Foreskin melanocyte (primary cell): ENCODE measurements at places on chromosomes 7 and 10.

GRCh38 chr7:149867762-149868622 lies 5.8 kb upstream of the ATP6V0E2 start:
- DNase-seq, result no peak

DNA sequence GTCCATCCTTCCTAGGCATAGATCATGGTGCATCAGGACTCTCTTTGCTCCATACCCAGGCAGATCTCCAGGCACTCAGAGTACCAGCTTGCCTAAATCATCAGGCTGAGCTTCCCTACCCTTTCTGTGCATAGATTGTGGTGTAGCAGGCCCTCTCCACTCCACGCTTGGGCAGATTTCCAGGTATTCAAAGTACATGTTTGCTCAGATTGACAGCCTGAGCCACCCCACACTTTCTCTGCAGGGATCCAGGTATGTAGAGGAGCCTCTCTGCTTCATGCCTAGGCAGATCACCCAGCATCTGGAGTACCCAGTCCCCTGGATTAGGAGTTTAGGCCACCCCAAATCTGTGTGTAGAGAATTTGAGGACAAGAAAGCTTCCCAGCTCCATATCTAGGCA lies 957.4 kb upstream of the LRRTM3 start:
- DNase-seq, result no peak

GRCh38 chr10:71984809-71985388 lies 20.7 kb downstream of the CHST3 start:
- no peak for DNase-seq

DNA sequence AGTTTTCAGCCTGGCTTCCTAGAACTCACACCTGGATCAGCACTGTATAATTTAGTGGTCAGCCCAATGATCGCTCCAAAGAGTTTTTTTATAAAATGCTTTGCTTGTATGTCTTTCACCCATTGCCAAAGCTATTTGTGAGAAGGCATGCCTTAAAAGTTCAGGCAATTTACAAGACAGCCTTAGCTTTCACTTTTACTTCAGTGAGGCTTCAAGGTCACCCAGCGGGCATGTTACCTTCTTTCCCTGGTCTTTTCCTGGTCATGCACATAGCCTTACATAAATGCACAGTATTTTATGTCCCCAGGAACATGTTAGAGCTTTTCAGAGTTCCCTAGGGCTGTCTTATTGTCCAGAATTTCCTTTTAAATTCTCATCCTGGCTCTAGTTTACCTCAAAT lies 179.9 kb upstream of the TMEM72 start:
- no peak for DNase-seq

DNA sequence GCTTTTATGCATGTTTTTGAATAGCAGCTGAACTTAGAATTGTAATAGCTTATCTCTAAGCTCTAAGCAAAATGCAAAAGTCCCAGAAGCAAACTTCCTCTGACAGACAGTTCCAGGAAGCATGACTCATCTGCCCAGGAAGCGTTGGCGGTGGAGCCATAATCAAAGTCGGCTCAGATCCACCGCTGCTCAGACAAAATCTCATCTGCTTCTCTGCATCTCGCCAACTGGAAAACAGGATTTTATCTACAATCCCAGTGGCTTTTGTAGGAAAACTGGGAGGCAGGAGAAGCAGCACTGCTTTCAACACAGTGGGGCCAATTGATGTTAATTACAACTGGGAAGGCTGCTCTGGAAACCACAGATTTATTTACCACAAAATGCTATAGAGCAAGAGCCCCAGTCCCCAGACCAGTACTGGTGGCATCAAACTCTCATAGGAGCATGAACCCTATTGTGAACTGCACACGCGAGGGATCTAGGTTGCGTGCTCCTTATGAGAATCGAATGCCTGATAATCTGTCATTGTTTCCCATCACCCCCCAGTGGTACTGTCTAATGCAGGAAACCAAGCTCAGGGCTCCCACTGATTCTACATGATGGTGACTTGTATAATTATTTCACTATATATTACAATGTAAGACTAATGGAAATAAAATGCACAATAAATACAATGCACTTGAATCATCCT lies 99.9 kb downstream of the CUBN start:
- peak; percentile 64 for DNase-seq

DNA sequence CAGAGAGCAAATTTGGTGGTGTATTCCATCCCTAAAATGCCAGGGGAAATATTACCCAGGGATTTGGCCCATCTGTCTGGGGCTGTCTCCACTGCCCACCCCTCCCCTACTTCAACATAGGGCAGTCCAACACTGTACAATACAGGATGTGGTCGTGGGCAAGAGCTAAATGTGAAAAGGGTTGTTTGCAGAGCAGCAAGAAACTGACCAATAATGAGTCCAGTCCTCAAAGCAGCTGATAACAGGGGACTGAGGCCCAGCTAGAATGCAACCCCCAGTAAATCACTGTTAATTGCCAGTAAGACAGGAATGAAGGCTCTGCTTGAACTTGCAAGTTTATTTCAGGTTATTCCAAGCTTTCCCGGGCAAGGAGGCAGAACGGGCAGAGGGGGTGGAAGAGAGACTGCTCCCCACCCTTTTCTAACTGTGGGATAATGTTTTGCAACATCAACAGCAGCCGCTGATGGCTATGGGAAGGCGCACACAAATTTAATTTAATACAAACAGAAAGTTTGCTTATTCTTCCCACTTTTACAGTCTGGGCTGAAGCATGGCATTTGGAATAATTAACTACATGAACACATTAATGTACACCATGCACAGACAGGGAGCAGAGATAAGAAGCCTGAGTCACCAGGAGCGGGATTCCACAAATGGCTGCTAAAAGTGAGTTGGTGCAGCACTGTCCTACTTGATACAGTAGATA lies 36.8 kb downstream of the AFAP1L2 start:
- DNase-seq, result peak; percentile 29

DNA sequence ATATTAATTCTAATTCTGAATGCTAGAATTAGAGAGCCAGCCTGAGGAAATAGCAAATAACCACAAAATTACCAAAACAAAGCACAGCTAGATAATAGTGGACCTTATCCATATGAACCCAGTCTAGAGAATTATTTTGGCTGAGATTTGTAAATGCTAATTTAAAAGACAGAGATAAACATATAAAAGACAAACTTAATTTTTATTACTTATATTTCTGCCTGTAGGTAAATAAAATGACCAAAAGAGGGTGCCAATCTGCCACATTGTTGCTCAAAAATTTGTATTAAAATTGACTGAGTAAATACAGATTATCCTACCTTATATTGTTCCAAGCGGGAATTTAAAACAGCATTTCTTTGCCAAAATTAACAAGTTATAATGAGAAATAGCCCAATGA lies 20.2 kb downstream of the RTKN2 start:
- DNase-seq, result no peak

- no peak for DNase-seq
Observed at GRCh38 chr7:6433784-6434615, 13.8 kb downstream of the DAGLB start.

DNA sequence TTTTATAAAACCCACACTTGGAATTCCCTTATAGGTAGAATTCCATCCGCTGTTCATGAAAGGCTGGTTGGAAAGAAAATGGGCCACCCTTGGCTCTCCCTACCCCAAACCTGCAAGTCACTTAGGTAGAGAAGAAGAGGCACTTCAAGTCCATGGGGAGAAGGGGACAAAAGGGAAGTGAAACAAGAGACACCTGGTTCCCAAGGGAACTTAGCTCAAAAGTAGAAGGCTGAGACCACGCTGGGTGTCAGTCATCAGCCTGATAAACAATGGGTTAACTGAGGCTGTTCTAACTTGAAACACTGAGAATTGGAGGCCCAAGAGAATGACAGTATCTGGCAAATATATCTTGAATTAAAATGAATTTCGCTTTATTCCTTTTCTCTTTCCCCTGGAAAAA lies 330.8 kb upstream of the NFE2L3 start:
- no peak for DNase-seq

- DNase-seq, result no peak
Observed at GRCh38 chr10:6162589-6163356, 40.0 kb upstream of the PFKFB3 start.

DNA sequence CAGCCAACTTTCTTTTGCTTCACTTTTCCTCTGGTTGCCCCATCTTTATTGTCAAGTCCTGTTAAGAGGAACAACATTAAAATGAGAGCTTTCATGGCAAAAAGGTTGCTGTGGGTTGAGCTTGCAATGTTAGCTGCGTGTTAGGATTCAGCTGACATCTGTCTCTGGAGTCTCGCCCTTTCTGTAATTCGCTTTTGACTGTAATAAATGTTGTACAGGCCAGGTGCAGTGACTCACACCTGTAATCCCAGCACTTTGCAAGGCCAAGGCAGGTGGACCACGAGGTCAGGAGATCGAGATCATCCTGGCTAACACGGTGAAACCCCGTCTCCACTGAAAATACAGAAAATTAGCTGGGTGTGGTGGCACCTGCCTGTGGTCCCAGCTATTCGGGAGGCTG lies 24.1 kb downstream of the MNX1 start:
- no peak for DNase-seq

DNA sequence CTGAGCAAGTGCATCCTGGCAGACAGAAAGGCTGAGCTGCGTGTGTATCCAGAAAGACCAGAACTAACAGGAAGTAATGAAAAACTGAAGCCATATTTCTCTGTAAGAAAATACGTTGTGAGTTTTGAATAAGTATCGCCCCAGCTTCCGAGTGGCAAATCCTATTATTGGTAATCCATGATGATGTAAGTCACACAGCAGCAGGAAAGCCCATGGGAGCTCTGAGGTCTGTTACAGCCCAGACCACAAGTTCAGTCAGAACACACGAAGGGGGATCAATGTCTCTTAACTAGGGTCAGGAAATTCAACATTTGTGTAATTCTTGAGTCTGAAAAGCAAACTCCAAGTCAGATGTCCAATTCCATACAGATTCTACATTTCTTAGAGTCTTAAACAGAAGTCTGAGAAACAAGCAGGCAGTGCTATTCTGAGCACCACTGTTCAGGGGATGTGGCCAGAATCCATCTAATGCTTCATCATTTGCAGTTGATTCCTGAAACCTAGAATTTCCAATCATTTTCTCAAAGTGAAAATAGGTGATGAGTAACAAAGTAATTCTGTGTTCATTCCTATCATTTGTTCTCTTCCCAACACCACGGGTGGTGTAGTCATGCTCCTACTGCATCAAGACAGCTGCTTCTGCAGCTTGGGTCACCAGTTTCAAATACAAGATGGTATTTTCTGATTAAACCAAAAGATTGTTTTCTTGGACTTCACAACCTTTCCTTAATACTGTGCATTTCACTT lies at the start of gene LRIT2:
Gene LRIT2, minus strand, starts transcription at position 118 of the 747 bp plus-strand sequence. Its CDS starts 24 bp downstream, at position 94.
- DNase-seq, result no peak

DNA sequence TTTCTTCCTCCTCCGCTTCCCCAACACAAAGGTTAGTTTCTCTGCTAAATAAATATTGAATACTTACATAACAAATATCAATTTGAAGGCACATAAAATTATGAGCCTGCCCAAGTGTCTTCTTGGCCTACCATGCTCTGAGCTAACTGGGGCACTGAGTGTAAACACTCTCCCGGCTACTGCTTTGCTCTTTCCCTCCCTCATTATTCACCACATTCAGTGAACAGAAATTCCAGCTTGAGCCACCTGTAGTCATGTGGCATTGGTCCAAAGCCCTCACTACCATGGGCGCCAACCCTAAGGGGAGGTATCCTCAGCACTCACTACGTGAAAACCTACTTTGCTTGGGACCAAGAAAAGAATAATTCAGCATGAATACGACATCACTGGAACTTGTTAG lies 409.0 kb downstream of the KCNMA1 start:
- DNase-seq, result no peak

GRCh38 chr7:131444683-131445082 lies 111.7 kb downstream of the PODXL start:
- DNase-seq, result no peak

DNA sequence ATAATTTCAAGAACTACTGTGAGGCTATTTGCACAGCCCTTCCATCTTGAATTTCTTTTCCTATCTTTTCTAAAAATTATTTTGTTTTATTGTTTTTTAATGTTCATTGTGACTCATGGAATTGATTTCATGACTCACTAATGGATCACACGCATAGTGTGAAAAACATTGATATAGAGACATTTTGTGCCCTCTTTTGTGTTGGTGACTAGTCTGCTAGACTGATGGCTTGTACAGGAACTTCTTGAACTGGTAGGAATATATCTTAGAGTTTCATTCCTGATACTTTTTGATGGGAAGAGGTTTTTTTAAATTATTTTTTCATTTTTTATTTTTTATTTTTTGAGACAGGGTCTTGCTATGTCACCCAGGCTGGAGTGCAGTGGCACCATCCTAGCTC lies 12.6 kb upstream of the NOC3L start:
- no peak for DNase-seq

- DNase-seq, result no peak
Observed at GRCh38 chr10:49394933-49395740, 752 bp downstream of the DRGX start.

DNA sequence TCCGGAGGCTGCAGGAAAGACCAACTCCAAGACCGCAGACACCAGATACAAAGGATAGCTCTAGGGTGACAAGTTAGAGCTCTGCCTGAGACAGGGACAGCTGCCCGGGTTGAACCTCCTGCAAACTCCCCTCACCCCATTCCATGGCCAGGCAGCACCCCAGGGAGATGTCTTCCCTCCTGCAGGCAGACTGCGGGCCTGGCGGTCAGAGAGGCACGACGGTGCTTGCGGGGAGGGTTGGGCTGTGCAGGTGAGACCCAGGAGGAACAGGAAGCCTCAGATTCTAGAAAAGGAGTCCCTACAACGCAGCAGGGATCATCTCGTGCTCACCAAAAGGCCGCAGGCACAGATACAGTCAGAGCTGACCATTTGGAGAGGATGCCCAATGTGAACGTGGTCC lies 34.6 kb downstream of the CARD11 start:
- DNase-seq, result no peak
